ENCODE measurements at places on chromosomes 5 and 9. TPM values are rescaled to one million over a fixed set of nuclear protein-coding genes. Genes with fewer than 3 reads are reported as not detected.
A peak's percentile ranks its signal among the peaks of the same experiment; 100 is the strongest.

GRCh38 chr9:129768486-129768885 lies 15.6 kb upstream of the PTGES start:
- no peaks in the 10 kb centered on the region for H3K4me1 ChIP-seq
- H3K4me3 ChIP-seq, result no peak overlapping the region

GRCh38 chr9:133679466-133680061 lies 43.4 kb downstream of the DBH start:
- H3K27ac ChIP-seq, result no peak overlapping the region
- no peak overlapping the region for H3K4me3 ChIP-seq
- H3K36me3 ChIP-seq, result no peaks in the 10 kb centered on the region
- H3K27me3 ChIP-seq, result no peaks in the 10 kb centered on the region

DNA sequence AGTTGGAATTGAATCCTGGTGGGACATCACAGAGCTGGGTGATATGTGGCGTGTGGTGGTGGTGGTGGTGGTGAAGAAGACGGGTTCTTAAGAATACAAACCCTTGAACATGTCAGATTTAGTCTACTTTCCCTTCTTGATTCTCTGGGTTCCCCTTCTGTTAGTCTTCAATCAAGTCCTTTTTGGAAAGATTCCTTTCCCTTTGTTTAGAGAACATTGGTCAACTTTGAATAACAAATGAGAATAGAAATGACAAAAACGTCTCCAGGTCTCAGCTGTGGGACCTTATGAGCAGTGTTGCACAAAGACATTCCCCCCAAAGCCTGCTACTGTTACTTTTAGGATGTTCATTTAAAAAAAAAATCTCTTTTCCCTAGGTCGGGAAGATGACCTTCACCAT lies 46.3 kb downstream of the MAP1B start:
- no peaks in the 10 kb centered on the region for H3K27me3 ChIP-seq
- peaks cover 43% of the 10 kb centered on the region for H3K4me1 ChIP-seq
- no peak for DNase-seq
- H3K36me3 ChIP-seq, result no peaks in the 10 kb centered on the region

GRCh38 chr9:131776473-131776872 lies 36.6 kb upstream of the RAPGEF1 start:
- H3K27me3 ChIP-seq, result no peaks in the 10 kb centered on the region
- H3K36me3 ChIP-seq, result no peaks in the 10 kb centered on the region
- DNase-seq, result no peak
- no peak overlapping the region for H3K4me3 ChIP-seq

GRCh38 chr5:370959-371810 lies 49.7 kb downstream of the AHRR start:
- DNase-seq, result no peak

DNA sequence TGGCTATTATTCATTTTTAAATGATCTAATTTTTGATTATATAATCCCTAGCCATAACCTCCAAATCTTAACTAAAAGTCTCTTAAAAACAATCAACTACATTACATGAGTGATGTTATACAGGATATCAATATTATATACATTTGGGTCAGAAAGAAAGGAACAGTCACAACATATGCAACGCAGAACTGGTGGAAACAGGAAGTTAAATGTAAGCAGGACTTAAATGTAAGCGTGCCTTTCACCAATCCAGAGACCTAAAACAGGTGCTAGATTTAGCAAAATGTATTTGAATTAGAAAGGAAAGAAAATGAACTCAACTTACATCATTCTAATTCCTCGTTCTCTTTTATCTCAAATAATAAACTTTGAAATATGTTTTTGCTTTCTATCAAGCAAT lies 738.5 kb downstream of the PTPRD start:
- no peaks in the 10 kb centered on the region for H3K27me3 ChIP-seq
- no peaks in the 10 kb centered on the region for H3K4me1 ChIP-seq
- no peak for DNase-seq
- H3K36me3 ChIP-seq, result no peaks in the 10 kb centered on the region
- no peak overlapping the region for H3K27ac ChIP-seq

DNA sequence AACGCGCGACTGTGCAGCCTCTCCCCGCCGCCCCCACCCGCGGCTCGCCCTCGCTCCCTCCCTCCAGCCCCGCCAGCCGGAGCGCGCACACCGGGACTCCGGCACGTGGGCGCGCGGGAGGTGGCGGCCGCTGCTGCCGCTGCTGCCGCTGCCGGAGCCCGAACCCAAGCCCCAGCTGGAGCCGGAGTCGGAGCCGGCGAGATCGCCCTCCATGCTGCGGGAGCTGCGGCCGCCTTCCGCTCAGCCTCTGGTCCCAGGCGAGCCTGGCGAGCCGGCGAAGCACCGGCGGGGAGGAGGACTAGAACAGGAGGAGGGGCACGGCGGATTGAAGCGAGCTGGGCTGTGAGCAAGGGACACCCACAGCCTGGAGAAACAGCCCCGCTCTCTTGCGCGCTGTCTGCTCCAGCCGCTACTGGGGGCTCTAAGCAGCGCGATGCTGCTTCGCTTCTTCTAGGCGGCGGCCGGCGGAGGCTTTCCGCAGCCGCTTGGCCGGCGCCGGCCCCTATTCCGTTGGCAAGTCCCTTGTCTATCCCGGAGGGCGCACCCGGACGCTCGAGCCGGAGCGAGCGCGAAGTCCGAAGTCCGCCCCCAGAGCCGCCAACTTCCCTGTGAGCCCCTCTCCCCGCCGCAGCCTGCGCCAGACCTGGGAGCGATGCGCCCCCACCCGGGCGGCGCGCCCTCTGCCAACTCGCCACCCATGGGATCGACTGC lies 598.7 kb upstream of the SGCD start:
- peak; percentile 70 for DNase-seq
- H3K27me3 ChIP-seq, result peaks cover 52% of the 10 kb centered on the region
- peaks cover 28% of the 10 kb centered on the region for H3K4me1 ChIP-seq
- H3K27ac ChIP-seq, result no peak overlapping the region

DNA sequence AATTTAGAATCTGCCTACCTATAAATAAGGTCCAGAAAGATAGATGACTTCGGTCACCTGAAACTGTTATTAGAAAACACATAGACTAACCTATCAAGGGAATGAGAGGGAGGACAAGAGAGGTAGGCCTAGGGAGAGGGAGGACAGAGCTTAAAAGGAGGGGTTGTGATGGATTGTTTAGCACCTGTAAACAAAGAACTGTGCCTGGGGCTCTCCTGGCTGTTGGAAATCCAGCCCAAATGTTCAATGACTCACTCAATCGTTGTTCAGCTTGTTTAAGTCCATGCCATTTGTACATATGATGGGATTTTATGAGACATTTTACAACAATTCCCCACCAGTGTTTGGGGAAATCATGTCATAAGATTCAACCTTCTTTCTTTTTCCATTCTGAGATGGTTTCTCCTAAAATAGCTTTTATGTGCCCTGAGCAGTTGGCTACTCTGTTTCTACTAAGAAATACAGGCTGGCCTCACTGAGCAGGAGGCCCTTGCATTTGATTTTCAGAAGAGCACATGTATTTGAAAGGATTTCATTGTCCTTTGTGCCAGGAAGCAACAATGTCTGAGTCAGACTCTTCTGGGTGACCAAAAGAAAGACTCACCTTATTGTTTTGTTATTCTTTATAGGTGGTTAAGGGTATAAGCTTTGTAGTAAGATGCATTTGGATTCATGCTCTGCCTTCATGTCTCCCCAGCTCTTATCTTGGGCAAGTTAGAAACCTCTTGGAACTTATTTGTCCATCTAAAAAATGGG lies 48.2 kb upstream of the GPR151 start:
- no peaks in the 10 kb centered on the region for H3K36me3 ChIP-seq
- H3K4me1 ChIP-seq, result peaks cover 20% of the 10 kb centered on the region
- DNase-seq, result no peak
- H3K4me3 ChIP-seq, result no peak overlapping the region
- H3K27me3 ChIP-seq, result no peaks in the 10 kb centered on the region
- H3K27ac ChIP-seq, result no peak overlapping the region

- no peaks in the 10 kb centered on the region for H3K36me3 ChIP-seq
- H3K27me3 ChIP-seq, result no peaks in the 10 kb centered on the region
- no peak overlapping the region for H3K4me3 ChIP-seq
- H3K27ac ChIP-seq, result no peak overlapping the region
Measured at GRCh38 chr5:124729720-124730359, 16.6 kb downstream of the ZNF608 start.

- H3K36me3 ChIP-seq, result no peaks in the 10 kb centered on the region
- no peak overlapping the region for H3K27ac ChIP-seq
- no peaks in the 10 kb centered on the region for H3K4me1 ChIP-seq
- no peak overlapping the region for H3K4me3 ChIP-seq
- DNase-seq, result no peak
Measured at GRCh38 chr5:127428748-127429147, 88.7 kb upstream of the PRRC1 start.

The ARHGEF28 gene
- total RNA-seq, result 6.4 TPM

The IQGAP2 gene
- 24.6 TPM for total RNA-seq

The GABRA1 gene
- not detected for total RNA-seq

The LECT2 gene
- total RNA-seq, result not detected

The SLC30A5 gene
- 40.6 TPM for total RNA-seq

Data from sigmoid colon (tissue), 7 donors.